Stimulated activated CD8-positive, alpha-beta memory T cell treated with anti-CD3 and anti-CD28 coated beads, Interleukin-15, amount 100 ng/mL, for 48 hours (primary cell): ENCODE measurements at places on chromosomes 16 and 17.
A peak's percentile ranks its signal among the peaks of the same experiment; 100 is the strongest.

GRCh38 chr17:7213895-7214299 lies 5.7 kb downstream of the DLG4 start:
- no peak for DNase-seq

DNA sequence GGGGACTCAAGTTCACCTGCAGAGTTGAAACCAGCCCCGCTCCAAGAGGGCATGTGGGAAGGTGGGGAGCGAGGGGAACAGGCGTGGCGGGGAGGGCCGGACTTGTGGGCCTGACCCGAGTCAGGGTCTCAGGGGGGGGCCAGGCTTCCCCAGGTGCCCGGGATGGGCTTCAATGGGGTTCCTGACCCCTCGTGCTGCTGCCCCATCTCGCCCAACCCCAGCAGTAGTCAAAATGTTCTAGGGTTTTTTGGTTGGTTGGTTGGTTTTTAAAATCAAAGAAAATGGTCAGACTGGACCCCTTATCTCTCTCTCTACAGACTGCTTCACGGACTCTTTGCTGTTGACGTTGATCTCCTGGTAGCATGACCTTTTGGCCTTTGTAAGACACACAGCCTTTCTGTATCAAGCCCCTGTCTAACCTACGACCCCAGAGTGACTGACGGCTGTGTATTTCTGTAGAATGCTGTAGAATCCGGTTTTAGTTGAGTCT lies 69.5 kb downstream of the AMFR start:
- no peak for DNase-seq

DNA sequence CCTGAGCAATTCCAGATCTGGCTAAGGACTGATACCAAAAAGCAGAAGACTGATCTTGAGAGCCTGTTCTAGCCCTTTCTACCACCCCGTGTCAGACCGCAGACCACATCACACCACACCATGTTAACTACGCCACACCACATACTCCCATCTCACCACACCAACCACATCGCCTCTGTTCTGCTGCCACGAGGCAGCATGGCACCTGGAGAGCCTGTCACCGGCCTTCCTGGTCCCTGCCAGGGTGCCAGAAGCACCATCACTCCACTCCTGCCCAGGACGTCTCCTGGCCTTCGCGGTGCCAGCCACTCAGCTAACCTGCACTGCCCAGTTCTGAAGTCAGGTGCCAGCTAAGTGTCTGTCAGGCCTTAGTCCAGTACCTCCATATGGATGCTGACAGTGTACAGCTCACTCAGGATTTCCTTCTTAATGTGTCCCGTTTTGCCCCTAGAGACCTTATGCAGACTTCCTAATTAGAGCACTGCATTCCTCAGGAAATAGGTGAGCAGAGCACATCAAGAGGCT lies 37.2 kb upstream of the BCAR1 start:
- DNase-seq, result peak; percentile 58

DNA sequence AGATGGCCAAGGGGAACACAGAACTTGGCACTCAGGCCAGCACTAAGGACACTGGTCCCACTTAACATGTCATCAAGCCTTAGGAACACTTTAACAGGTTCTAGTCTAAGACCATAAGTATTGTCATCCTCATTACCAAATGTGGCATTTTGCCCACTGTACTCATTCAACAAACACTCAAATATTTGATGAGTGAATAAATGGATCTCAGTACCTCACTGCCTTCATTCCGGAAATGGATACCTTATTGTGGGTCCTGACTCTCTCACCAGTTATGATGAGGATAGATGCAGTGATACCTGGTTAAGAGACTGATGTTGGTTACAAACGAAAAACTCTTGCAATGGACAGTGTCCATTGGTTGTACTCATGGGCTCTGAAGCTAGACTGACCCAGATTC lies 455.2 kb upstream of the DYNLRB2 start:
- no peak for DNase-seq

DNA sequence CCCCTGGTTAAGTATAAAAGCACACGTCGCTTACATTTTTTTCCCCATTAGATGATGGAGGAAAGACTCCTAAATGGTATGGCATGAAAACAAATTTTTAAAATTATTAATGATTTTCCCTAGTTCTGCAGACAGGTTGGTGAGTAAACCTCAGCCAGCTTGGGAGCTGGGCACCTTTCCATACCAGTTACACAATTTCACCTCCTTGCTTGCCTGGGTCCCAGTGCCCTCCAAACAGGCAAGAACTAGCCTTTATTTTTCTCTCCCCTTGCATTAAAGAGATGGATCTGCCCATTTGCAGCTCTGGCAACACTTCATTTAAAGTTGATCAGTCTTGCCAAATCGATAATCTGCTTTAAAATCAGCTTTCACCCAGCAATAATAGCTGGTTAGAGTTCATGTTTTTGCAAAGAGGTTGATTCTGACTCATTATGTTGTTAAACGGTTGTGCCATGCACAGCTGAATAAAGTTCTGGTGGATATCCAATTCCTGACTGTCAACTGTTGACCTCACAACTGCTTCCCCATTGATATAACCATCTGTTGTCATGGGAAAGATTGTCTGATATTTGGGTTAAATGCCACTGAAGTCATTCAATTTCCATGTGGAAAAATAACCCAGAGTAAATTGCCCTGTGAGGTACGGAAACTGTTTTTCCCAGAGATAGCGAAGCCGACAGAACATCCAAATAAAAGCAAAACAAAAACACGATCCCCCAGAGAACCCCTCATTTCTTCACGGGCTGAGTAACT lies 1.3 kb downstream of the C17orf58 start:
- DNase-seq, result no peak
